CD8-positive, alpha-beta T cell (primary cell): ENCODE measurements at places on chromosomes 6 and 20.
A peak's percentile ranks its signal among the peaks of the same experiment; 100 is the strongest.

- DNase-seq, result no peak
Observed at GRCh38 chr20:37954190-37954589, 51.3 kb downstream of the VSTM2L start.

GRCh38 chr6:137867685-137868509, 838 bp downstream of the TNFAIP3 start:
- DNase-seq, result peak; percentile 37

- DNase-seq, result no peak
Observed at GRCh38 chr6:113182370-113183141, 674.6 kb upstream of the MARCKS start.

- no peak for DNase-seq
Observed at GRCh38 chr6:38024908-38025307, 205.4 kb downstream of the ZFAND3 start.

- DNase-seq, result no peak
Observed at GRCh38 chr6:137750297-137750696, 116.8 kb upstream of the TNFAIP3 start.

DNA sequence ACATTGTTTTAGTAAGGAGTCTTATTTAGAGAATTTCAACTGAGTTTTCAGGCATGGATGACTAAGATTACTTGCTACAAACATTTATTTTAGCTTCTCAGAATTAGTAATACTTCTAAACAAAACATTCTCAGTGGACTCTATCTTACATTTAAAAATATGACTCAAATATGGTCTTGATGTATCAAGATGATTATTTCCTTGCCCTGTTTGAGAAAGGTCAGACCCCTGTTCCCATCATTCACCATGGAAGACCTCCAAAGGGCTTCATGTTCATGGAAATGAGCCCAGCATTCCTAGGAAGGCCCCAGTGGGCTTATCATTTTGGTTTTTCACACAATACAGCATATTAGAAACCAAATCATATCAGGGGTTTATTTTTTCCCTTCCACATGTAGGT, 24.6 kb upstream of the TRPC4AP start:
- no peak for DNase-seq

- no peak for DNase-seq
Observed at GRCh38 chr6:85472744-85473143, 22.9 kb downstream of the NT5E start.

GRCh38 chr6:109059571-109060021, 35.0 kb downstream of the SESN1 start:
- DNase-seq, result no peak

GRCh38 chr20:13458860-13459451, 179.8 kb downstream of the TASP1 start:
- no peak for DNase-seq

DNA sequence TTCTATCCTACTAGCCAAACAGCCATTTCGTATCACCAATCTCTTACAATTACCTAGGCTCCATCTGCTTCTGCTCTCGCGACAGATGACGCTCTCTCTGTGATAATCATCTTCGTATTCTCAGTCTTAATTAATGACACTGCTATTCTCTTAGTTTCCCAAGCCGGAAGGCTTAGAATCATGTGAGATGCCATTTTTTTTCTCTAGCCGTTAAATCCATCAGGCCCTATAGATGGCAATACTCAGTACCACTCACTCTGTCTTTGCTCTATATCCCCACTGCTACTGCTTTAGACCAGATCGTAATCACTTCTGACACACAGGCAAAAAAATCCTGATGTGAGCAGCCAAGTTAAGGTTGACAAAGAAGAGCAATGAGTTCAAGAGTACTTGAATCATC, 2.1 kb upstream of the THEMIS start:
- DNase-seq, result no peak

DNA sequence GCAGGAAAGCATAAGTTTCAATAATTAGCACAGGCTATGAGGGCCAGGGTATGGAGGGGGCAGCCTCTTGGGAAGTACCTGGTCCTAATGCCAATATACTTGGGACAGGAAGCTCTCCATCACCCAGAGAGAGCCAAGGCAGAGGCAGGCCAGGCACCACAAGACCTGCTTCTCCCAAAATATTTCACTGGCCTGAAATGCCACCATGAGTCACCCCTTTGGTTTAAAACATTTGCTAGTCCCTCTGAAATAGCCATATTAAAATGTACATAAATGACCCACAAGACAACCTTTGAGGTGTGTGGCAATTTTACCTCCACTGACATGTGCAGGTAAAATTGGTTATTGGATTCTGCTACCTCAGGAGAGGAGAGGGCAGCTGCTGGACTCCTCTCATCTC, 23.4 kb upstream of the SCUBE3 start:
- DNase-seq, result no peak

GRCh38 chr6:133244519-133244918, 3.4 kb downstream of the EYA4 start:
- DNase-seq, result no peak

DNA sequence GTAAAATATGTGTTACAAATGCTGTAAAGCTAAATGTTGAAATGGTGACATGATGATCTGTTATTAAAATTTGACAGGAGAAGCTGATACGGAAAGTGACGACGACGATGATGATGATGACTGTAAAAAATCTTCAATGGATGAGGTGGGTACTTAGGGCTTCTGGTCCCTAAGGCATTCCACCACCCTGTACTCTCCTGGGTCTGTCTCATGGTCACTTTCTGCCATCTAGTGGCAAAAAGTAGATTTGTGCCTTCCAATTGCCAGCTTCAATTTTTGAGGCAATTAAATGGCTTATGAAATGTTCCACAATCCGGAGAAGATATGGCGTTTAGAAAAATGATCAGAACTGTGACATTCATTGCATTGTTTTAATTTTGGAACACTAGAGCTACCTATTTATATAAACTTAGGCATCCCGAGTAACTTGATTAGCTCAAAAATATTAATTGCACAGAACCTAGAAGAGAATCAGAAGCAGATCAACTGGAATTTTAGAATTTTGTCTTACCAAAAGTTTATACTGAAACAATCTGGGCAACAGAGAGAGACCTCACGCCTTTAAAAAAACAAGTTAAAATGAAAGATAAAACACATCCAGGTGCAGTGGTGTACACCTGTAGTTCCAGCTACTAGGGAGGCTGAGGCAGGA, 346.5 kb upstream of the PLCB4 start:
- DNase-seq, result no peak

DNA sequence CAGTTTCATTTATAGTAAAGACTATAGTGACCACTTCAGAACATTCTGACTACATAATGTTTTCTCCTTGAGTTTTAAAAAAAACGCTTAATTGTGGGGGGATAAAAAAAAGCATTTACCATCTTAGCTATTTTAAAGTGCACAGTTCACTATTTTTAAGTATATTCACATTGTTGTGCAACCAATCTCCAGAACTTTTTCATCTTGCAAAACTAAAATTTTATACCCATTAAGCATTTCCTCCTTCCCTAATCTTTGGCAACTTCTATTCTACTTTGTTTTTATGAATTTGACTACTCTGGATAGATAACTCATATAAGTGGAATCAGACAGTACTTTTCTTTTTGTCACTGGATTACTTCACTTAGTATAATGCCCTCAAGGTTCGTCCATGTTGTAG, 62.3 kb downstream of the FKBP5 start:
- no peak for DNase-seq

- no peak for DNase-seq
Observed at GRCh38 chr20:34953960-34954359, 1.6 kb downstream of the GSS start.

GRCh38 chr20:49161428-49162152, 26.5 kb downstream of the STAU1 start:
- no peak for DNase-seq

GRCh38 chr6:56374841-56375369, 127.5 kb upstream of the COL21A1 start:
- DNase-seq, result no peak

DNA sequence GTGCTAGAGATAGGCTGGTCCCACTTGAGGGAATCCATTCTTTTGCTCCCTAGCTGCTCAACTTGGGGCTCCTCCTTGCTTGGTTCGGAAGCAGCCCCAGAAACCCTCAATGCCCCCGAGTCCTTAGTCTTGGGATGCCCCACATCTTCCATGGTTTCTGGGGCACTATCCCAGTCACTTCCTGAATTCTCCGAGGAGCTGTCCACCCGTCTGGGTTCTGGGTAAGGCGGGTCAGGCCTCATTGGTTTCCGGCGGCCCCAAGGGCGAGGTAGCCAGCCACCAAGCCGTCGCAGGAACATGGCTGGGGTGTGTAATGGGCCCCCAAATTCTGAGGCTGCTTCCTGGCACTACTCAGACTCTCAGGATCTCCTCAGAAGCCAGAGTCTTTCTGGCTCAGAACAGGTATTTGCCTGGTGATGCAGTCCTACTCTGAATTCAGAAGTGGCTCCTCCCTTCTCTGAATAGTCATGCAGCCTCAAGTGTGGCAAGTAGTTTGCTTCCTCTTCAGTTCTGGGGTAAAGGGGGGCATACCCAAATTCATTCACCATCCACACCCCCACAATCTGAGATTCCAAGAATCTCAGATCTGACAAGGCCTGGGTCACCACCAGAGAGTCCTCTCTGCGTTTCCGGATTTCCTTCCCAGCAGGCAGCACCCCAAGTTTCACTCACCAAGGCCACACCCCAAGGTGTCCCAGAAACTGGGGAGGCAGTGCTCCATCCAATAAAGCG, 763 bp downstream of the C6orf47 start:
- peak; percentile 41 for DNase-seq

GRCh38 chr6:117079951-117080350, 185.4 kb upstream of the VGLL2 start:
- DNase-seq, result no peak

GRCh38 chr20:32037929-32038328, 14.1 kb upstream of the HCK start:
- no peak for DNase-seq

- DNase-seq, result no peak
Observed at GRCh38 chr20:2814076-2814475, 711 bp upstream of the C20orf141 start.

DNA sequence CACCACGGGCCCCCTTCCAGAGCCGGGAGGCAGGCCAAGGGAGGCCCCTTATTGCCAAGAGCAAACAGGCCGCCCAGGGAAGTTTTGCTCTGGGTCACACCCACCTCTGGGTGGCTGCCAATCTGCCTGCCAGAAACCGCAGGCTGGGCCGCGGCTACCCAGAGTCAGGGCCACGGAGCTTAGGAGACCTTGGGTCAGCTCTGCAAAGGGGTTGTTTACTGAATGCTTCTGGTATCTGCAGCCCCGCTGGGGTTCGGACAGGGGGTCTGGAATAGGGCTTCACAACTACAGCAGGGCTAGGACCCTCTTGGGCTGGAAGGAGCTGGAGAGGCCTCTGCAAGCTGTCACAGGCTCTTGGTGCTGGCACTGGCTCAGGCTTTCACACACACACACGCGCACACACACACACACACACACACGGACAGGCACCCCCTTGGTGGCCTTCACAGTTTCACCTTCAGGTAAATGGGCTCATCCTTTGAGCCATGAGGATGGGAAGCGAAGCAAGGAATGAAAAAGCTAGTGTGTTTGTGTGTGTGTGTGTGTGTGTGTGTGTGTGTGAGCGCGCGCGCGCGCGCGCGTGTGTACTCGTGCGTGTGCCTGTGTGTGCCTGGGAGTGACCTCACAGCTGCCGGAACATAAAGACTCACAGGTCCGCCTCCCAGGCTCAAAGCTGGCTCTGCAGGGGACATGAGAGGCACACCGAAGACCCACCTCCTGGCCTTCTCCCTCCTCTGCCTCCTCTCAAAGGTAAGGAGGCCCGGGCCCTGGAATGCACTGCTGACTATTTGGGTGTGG, at the start of gene CCN5:
TSS of gene CCN5 (plus strand) at position 669 of the 798 bp plus-strand sequence. CDS start at position 691, 22 bp downstream.
- DNase-seq, result no peak

DNA sequence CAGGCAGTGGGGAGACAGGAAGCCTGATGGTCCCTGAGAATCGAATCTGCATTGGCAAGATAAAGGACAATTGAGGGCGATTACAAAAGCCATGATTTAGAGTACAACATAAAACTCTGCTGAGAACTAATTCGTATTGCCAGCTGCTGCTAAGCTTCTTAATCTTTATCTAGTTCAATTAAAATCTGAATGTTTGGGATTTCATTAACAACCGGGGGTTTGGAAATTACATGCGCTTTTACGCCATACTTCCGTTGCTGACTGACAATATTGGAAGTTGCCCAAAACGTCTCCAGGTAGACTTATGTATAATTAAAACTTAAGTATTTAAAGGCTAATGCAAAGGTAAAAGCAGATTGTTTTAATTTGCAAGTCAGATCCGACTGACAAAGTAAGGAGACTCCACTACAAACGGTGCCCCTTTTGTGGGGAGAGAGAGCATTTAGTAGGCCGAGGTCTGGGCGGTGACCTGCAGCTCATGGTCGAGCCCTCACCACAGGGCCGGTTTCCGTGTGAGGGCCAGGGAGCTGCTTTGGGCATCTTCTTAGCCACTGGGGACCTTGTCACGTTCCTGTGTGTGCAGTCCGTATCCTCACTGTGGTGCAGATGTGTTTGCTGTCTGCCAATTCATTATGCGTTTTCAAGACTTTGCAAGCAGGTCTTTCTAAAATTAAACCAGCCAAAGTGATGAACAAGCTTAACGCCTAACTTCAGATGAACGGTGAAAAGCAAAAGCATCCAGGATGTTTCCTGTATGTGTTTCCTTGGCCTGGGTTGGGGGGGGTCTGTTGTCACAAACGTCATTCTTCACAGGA, 49.9 kb downstream of the CDH4 start:
- DNase-seq, result no peak

GRCh38 chr20:824916-825315, 8.6 kb upstream of the FAM110A start:
- DNase-seq, result no peak

DNA sequence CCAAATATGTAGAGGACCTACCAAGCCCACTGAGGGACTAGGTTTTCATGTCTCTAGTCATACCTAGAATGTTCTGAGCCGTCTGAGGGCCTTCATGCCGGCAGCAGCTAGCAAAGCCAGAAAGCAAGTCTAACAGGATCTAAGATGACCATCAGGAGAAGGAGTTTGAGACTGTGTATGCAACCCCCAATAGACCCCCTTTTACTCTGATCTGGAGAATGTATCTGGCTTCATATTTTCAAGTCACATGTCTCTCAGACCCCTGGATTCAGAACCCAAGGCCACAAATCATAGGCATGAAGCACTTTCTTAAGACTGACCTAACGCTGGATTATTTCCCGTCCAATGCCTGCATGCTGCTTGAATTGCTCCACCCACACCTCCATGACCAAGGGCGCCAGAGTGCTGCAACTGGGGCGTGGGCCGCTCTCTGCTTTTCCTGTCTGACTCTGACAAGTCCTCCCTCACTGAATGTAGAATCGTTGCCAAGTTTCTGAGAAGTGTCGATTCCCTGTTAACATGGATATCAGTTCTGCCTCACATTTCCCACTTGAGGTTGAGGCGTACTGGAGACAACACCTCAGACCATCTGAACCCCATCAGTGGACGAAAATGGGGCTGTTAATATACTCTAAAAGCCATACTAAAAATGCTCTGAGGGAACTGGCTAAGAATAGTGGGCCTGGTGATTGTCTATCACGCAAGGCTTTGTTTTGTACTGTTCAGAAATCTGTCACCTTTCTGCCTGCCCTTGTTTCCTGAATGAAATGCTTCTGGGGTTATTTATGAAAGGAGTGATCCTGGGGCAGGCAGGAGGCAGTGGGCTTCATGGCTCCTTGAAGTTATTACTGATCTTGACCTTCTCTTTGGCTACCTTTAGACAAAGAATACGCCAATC, 23.9 kb upstream of the ASXL1 start:
- peak; percentile 10 for DNase-seq
